ENCODE measurements at places on chromosomes 4 and X. TPM values are rescaled to one million over a fixed set of nuclear protein-coding genes. Genes with fewer than 3 reads are reported as not detected.

Gene PPM1K
- total RNA-seq: 18.7 TPM

Gene APLN
- total RNA-seq: 9.2 TPM

Gene REPS2
- 0.37 TPM for total RNA-seq

Gene PAGE1
- total RNA-seq: not detected

Gene SNX25
- 34.2 TPM for total RNA-seq

Gene SLC6A14
- total RNA-seq: not detected

Gene PDZD4
- 0.53 TPM for total RNA-seq

Gene TRAM1L1
- total RNA-seq: 0.50 TPM

Gene TCEAL2
- 0.13 TPM for total RNA-seq

Gene PAGE2
- total RNA-seq: not detected

Gene POU4F2
- total RNA-seq: not detected

Gene NXF2
- total RNA-seq: not detected

Gene GRIA2
- not detected for total RNA-seq

Gene MAGEB1
- not detected for total RNA-seq

Gene PLAC1
- total RNA-seq: not detected

Gene ZBTB33
- 8.2 TPM for total RNA-seq

Gene MAGEB17
- not detected for total RNA-seq

Gene YIPF7
- 0.12 TPM for total RNA-seq

Gene NSUN7
- total RNA-seq: not detected

Gene EDNRA
- total RNA-seq: 8.1 TPM

Gene GSX2
- total RNA-seq: not detected

Gene USP27X
- 2.4 TPM for total RNA-seq

Gene NKX6-1
- total RNA-seq: not detected
